ENCODE measurements at places on chromosomes 11 and 22.

GRCh38 chr11:65003282-65003681 is 6.5 kb upstream of the BATF2 start:
- no peak for DNase-seq

DNA sequence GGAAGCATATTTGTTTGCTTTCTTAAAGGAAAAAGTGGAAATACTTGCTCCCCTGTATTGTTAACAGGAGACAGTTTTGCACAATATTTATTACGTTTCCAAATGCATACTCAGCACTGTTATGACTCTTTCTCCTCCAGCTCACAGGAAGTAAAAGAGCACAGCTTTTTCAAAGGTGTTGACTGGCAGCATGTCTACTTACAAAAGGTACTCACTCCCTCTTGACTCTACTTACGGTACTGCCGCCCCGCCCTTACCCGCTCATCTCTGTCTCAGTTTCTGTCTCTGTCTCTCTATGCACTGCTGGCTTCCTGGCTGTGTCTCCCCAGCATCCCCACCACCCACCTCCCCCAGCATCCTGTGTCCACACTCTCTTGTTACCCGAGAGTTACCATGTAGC is 32.2 kb upstream of the MYO18B start:
- DNase-seq, result no peak

- DNase-seq, result no peak
Measured at GRCh38 chr22:37563153-37564081, 3.1 kb downstream of the CDC42EP1 start.

DNA sequence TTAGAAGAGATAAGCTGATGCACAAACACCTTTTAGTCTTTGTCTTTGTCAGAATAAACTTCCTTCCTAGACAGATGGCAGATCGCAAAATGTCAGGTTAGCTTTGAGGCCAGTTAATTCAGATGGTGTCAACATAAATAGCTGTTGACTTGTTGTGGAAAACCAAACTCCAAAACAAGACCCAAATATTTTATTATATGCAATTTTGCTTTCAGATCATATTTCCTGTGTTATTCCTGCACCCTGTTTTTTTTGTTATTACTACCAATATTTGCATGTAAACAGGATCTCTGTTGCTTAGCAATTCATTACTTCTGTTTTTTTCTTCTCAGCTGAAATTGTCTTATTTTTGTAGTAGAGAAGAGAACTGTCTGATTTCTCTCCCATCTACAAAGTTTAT is 316.0 kb downstream of the ETS1 start:
- no peak for DNase-seq

DNA sequence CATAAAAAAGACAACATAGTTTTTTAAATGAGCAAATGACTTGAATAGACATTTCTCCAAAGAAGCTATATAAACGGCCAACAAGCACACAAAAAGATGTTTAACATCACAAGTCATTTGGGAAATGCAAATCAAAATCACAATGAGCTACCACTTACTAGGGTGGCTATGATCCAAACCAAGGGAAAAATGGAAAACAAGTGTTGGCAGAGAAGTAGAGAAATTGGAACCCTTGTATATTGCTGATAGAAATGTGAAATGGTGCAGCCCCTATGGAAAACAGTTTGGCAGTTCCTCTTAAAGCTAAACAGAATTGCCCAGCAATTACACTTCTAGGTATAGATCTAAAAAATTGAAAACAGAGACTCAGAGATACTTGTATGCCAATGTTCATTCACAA is 29.0 kb downstream of the PAMR1 start:
- DNase-seq, result no peak

DNA sequence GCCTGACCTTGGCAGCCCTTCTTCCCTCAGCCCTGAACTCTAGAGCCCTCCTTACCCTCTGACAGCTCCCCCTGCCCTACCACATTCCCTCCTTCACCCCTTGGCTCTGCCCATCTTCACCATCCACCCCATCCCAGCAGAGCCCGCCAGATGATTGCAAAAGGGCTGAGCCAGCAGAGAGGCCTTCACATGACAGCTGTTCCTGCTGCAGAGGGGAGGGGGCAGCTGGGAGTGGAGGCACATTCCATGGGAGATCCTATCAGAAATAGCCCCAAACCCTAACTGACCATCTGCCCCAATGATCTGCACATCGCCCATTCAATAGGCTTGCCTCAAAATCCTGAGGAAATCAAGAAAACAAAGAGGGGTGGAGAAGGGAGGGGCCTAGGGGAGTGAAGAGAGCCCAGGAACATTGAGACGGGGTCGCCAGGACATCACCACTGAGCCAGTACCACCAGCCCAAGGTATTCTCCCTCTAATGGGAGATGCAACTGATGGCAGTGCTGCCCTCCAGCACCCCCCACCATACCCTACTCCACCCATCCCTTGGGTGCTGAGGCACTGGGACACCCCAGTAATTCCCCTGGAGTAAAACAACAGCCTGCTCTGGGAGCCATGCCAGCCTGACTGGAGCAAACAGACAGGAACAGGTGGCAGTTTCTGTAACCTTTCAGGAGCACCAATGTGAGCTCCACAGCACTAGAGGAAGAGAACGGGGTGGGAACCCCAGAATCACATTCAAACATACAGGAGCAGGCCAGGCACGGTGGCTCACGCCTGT is 8.0 kb upstream of the AHNAK start:
- DNase-seq, result no peak

DNA sequence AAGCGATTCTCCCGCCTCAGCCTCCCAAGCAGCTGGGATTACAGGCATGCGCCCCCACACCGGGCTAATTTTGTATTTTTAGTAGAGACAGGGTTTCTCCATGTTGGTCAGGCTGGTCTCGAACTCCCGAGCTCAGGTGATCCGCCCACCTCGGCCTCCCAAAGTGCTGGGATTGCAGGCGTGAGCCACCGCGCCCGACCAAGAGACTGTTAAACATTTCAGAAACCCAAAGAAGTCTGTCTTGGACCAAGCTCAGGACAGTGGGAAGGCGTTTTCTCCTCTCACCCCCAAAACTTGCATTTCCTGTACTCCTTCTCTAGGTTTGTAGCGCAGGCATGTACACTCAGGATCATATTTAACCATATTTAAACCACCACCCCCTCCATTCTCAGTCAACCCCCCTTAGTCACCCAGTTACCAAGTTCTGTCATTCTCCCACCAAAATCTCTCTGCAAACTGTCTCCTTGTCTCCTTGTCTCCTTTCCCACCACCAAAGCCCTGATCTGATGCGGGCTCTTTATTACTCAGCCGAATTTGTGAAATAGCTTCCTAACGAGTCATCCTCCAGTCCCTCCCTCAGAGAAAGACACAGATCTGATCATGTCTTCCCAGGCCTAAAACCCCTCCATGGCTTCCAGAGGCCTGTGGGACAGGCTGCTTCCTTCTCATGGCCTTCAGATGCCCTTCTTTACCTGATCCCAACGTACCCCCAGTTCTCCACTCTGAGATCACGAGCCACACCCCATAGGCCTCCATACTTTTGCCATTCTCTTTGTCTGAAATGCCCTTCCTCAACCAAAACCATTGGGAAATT is 29.0 kb upstream of the CREB3L1 start:
- DNase-seq, result no peak

- DNase-seq, result no peak
Measured at GRCh38 chr11:22456993-22457762, 119.0 kb downstream of the SLC17A6 start.

DNA sequence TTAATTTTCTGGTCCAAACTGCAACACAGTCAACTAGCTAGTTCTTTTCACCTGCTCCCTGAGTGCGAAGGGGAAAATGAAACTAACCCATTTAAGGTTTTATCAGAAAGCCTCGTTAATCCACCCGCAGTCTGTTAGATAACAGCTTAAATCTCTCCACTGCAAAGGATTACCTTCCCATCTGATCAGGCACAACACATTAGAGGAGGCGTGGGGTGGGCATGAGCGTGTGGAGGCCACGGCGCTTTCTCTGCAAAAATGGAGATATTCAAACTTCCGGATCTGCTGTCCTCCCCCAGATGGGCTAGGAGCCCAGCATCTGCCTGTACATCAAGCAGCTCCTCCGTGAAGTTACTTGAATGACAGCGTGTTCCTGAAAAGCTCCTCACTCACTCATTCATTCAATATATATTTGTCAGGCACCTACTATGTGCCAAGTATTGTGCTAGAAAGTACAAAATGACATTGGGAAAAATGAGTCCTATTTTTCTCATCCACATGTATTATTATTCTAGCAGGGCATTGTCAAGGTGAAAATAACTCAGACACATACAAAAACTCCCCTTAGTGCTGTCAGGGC is 13.5 kb upstream of the ANKK1 start:
- DNase-seq, result no peak

- no peak for DNase-seq
Measured at GRCh38 chr22:41966607-41967240, 2.5 kb upstream of the SEPTIN3 start.

DNA sequence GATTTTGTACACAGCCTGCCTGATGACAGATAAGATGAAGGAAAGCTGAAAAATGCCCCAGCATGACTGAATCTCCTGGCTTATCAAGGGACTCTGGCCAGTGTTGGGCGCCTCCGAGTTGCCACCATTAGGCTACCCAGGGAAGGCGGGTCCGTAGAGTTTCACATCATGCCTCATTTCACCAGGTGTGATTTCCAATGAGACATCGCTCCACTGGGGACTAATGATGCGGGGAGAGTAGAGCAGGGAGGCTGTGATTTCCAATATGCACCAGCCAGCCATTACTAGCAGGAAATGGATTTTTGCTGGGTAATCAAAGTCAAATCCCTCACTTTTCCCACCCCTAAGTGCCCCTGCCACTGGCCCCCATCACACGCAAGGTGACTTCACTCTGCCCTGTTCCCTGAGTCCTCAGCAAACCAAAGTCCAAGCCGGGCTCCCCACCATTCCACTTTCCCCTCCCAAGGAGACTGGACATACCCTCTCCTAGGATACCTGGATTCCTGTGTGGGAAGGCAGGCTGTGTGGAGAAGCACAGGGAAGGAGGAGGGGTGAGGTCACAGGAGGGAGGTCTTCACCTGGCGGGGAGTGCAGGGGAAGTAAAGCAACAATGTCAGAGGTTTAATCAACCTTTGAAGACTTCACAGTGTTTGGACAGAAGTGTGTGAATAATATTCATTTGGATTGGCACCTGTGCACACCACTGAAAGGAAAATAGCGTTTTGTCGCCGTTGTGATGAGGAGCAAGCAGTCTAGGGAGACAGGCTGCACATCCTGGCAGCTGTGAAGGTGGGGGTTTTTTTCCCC is 613.3 kb upstream of the CADM1 start:
- DNase-seq, result no peak

- no peak for DNase-seq
Measured at GRCh38 chr22:30681831-30682230, 12.8 kb upstream of the OSBP2 start.

DNA sequence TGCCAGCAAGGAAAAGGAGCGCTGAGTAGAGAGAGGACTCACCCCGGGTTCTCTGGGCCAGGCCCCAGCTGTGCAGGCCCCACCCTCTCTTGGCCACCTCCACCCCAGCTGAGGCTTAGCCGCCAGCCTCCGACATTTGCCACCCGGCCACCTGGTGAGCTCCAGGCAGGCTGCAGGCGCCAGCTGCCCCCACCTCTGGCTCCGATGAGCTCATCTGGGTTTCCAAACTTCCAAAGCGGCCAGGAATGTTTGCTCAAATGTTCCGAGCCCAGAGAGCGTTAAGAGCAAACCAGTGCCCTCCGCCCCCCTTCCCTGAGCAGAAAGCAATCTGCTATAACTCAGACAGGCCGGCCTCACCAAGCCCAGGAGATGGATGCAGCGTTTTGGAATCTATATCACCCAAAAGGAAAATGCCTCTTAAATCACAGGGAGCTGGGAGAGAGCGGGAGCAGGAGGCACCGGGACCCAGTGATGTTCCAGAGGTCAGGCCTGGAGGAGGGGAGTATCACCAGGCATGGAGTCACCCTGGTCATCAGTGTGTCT is 9.1 kb upstream of the MN1 start:
- no peak for DNase-seq

- DNase-seq, result no peak
Measured at GRCh38 chr11:63855975-63856374, 17.1 kb downstream of the MARK2 start.

DNA sequence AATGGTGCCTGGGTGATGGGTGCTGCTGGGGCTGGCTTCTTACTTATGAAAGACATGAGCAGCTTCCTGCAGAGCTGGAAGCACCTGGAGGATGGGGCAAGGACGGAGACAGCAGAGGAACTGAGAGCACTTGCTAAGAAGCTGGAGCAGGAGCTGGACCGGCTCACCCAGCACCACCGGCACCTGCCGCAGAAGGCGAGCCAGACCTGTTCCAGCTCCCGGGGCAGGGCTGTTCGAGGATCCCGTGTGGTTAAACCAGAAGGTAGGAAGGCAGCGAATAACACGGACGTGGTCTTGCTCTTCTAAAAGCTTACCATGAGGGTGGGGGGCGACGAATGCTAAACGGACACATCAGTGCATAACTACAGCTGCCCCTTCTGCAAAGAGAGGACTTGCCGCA is 9.3 kb downstream of the APOL5 start:
- no peak for DNase-seq

GRCh38 chr11:62075438-62075837 is 48.4 kb upstream of the INCENP start:
- no peak for DNase-seq

GRCh38 chr11:44877571-44878497 is 72.8 kb downstream of the TP53I11 start:
- DNase-seq, result no peak

- no peak for DNase-seq
Measured at GRCh38 chr11:116580799-116581198, 192.0 kb downstream of the BUD13 start.

GRCh38 chr11:131658414-131658813 is 288.0 kb downstream of the NTM start:
- DNase-seq, result no peak

DNA sequence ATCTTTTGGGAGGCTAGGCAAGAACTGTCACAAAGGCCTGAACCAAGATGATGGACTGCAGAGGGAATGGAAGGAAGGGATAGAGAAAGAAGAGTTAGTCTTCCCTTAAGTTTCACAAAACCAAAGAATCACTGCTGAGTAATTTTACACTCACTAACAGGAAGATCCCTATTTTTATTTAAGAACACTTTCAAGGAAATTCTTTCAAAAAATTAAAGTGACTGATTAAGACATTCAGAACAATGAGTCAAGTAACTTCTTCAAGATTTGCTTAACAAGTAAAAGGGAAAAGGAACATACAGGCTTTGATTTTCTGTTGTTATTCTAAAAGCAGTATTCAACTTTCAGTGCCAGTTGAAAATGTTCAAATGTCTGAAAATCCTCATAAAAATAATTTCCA is 3.1 kb downstream of the PITPNB start:
- no peak for DNase-seq

All from left renal pelvis (tissue), 4 donors.